ENCODE measurements at places on chromosomes 13 and 19. TPM values are rescaled to one million over a fixed set of nuclear protein-coding genes. Genes with fewer than 3 reads are reported as not detected.

- H3K4me1 ChIP-seq, result peaks cover 33% of the 10 kb centered on the region
- no peak overlapping the region for H3K4me3 ChIP-seq
- no peaks in the 10 kb centered on the region for H3K36me3 ChIP-seq
- H3K27me3 ChIP-seq, result no peaks in the 10 kb centered on the region
- no peak for DNase-seq
These were observed 9.6 kb downstream of the ABHD13 start for GRCh38 chr13:108227651-108228272.

DNA sequence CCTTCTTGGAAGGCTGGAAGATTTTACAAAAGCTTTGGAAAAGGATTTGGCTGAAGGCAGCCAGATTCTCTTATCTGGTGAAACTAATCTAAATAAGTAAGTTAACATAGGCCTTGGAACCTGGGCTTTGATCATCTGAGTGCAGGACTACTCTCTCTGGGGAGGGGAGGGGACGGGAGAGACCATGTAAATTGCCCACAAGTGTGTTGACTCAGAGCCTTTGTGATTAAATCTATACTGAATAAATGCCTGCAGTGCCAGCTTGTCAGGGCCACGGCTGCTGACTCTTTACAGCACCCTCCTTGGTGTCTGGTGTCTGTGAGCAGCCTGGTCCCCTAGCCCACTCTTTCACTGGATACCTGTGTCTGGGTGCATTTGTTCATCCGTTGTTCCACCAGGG is 251.4 kb downstream of the ITGBL1 start:
- DNase-seq, result no peak
- H3K27me3 ChIP-seq, result peaks cover 13% of the 10 kb centered on the region

Gene SYDE1
- total RNA-seq, result 23.7 TPM

Gene MARCHF2
- total RNA-seq, result 15.5 TPM

Gene ZNF177
- 10.6 TPM for total RNA-seq

Gene ZNF540
- 1.1 TPM for total RNA-seq

Measured in type B pancreatic cell (in vitro differentiated cells).